ENCODE measurements at places on chromosomes 16 and 17.

DNA sequence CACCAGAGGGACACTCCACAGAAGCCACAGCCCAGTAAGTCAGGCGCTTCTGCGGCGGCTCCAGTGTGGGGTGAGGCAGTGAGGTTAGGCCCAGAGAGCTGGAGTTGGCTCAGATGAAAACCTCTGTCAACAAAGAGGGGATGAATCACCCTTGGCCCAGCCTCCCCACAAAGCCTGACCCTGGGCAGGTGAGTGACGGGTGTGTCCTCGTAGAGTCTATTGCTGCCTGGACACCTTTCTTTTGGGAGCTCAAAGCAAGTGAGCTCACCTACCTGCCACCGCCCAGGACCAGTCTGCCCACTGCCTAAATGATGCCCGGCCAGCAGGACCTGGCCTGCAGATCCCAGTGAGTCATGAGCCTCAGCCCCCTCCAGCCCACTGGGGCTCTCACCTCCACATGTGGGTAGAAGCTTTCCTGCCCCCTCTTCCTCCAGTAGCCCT, 24.9 kb upstream of the DBNDD1 start:
- no peak for DNase-seq

DNA sequence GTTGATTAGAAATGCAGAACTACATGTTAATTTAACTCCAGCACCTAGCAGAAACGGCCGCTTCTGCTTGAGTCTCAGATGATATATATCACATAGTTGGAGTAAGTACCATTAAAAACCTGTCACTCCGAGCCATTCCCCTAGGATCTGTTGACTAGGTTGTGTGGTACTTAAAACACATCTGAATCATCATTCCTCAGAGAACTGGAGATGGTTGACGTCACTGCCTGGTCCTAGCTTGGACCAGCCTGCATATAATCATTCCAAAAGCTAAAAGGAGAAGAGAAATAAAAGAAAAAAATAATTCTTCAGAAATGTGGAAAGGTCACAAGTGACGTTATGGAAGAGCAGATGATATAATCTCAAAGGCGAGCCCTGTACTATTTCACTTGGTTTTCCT, 31.3 kb upstream of the RASL10B start:
- no peak for DNase-seq

DNA sequence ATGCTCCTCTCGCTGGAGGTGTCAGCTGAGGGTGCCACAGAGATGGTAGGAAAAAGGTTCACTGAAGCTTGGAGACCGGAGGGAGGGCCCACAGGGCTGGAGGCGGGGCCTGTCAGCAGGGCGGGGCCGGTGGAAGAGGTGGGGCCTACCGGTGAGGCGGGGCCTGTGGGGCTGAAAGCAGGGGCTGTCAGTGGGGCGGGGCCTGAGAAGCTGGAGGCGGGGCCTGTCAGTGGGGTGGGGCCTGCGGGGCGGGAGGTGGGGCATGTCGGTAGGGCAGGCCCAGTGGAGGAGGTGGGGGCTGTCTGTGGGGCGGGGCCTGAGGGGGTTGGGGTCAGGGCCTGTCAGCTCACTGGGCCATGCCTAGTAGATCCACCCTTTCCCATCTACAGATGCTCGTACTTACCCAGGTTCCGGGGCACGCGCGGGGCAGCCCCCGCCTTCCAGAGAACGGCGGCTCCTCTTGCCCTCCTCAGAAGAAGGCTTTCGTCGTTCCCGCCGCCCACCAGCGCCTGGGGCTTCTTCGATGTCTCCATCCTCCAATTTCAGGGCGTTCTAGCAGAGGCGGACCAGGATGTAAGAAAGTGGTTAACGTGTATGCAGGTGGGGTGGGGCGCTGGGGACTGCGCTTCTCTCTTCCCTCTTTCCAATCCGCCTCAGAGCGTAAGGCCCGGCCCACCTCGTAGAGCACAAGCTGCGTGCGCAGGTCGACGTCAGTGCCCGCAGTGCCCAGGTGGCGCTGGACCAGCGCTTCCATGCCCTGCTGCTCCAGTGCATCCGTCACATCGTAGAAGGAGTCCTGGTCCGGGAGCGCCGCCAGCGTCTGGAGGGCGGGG, 9.8 kb downstream of the TMEM208 start:
- DNase-seq: no peak

- no peak for DNase-seq
Observed at GRCh38 chr16:5377280-5377898, 279.8 kb upstream of the EEF2KMT start.
